ENCODE measurements at places on chromosomes 7 and 10. TPM values are rescaled to one million over a fixed set of nuclear protein-coding genes. Genes with fewer than 3 reads are reported as not detected.

DNA sequence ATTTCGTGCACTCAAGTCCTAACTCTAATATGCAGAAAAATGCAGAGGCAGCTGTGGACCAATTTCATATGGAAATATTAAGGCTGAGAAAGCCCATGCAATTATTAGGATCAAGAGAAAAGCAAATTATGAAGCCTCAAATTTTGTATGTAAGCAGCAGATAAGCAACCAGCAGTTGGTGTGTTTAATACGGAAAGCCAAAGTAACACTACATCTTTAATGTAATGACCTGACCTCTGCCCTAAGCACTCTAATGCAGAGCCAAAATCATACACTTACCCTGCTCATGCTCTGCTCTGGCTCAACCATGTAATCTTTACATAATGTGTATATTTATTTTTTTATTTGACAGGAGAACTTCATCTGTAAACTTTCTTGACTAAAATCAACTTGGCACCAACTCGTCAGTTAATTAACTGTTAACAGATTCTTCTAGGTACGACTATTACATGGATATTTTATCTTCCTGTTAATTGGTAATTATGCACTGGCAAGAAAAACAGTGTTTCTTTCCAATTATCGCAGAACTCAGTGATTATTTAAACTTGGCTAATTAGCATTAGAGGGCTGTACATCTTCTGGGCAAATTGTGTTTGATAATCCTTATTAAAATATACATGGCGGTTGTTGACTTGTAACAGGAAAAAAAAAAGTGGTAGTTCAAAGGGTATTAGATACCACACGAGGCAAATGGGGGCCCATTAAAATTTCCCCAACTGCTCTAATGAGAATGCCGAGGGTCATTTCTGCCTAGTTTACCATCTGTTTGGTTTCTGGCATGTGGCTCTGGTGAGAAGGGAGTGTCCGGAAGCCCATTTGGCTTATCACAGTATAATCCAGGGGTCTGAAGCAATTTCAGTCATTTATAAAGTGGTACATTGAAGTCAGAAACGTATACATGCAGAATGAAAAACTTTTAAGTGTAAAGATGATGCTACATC is 94.5 kb downstream of the RELN start:
- no peak for DNase-seq

Gene PGAM2
- 28.0 TPM for total RNA-seq

GRCh38 chr10:50538555-50539398 is 85.0 kb downstream of the SGMS1 start:
- no peak for DNase-seq

Gene GCK
- 0.73 TPM for total RNA-seq

Gene LRIT1
- total RNA-seq, result not detected

DNA sequence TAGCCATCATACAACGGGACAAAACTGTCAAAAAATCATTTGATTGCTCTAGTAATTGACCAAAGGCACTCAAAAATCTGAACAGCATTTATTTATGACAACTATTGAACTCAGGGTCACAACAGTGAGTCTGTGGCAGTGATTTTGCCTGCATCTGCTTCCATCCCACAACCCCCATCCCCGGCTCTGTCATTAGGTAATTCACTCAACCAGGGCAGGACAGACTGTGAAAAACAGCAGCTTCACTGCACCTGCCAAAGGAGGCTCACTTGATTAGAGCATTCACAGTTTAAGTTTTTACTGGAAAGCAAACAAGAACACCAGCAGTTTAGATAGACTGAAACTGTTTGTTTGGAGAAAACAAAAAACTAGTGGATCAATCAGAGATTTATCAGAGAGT is 22.2 kb downstream of the NRCAM start:
- DNase-seq, result no peak

Gene LSM5
- total RNA-seq, result 33.8 TPM

GRCh38 chr10:127243490-127244272 is 47.3 kb upstream of the INSYN2A start:
- peak; percentile 33 for DNase-seq

DNA sequence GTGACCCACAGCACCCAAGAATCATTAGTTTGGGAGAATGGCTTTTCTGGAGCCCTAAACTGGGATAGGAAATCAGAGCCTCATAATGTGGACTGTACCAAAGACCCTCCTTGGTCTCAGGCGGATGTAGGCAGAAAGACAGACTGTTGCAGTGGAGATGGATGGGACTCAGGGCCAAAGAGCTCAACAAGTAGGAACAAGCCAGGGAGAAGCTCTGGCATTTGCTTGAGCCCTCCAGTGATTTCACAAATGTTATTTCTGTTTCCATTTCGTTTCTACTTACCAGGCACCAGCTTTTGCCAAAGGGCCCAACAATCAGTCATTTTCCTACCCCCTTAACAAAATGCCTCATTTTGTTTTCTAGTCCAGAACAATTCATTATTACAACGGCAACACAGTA is 762.7 kb downstream of the KCNMA1 start:
- DNase-seq, result no peak

DNA sequence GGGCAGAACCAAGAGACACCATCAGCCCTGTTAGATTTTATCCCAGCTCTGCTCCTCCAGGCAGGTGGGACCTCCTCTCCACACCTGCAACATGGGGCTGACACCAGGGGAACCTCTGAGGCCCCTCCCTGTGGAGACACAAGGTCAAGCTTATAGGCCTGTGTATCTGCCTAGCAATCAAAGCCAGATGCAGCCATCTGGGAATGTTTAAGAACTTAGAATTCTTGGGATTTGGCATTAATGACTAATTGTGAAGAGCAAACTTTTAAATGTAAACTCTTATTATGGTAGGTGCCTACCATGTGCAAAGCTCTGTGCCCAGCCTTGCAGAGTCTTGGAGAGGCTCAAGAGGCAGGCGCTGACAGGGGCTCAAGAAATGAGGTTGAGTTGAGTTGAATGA is 52.1 kb downstream of the TBATA start:
- no peak for DNase-seq

GRCh38 chr10:129963641-129964501 is at the start of gene EBF3:
Gene EBF3, minus strand, starts transcription at chr10:129964274. Its CDS starts 506 bp downstream, at chr10:129963768.
- peak; percentile 52 for DNase-seq

GRCh38 chr10:2150288-2150687 is 413.0 kb upstream of the ADARB2 start:
- DNase-seq, result no peak
